ENCODE measurements at places on chromosomes 5 and 9.

DNA sequence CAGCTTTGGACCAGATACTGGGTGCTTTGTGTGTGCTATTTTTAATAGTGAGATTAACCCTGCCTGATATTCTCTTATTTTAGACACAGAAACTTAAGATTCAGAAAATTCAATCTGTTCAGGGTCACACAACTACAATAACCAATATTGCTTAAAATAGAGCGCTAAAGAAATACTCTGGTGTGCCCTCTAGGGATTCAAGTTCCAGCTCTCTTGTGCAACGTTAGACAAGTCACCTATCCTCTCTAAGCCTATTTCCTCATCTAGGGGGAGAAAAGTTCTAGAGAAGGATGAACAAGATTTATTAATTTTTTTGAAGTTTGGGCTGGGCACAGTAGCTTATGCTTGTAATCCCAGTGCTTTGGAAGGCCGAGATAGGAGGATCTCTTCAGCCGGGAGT is 2.1 kb upstream of the SCAI start:
- DNase-seq = no peak

DNA sequence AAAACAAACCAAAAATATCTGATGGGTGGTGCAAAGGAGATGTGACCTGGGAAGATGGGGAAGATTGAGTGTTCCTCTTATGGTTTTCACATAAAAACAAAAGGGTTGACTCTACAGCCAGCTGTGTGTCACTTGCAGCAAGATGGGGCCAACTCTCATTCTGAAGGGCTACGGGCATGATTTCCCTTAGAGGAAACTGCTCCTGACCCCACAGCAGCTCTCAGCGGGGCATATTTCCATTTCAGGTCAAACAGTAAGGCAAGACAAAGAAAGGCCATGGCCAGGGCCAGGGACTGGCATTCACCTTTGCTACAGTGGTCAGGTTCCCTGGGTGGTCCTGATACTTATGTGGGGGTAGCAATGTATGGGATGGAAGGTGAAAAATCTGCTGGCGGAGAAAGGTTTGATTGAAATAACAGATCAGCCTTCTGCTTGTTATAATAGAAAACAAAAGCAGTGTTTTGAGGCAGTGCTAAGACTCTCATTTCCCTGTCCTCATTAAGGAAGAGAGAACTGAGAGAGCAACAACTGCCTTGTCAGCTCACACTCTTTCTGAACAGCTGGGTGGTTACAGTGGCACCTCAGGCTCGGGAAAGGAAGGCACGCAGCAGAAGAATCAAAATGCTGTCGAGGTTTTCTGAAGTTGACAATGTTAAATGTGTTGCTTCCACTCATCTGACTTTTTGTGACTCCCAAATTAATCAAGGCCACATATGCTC is 120.7 kb upstream of the PCA3 start:
- peak; percentile 64 for DNase-seq

GRCh38 chr9:19768798-19769197 is 20.0 kb downstream of the SLC24A2 start:
- no peak for DNase-seq

GRCh38 chr5:101932599-101932998 is 363.5 kb downstream of the SLCO4C1 start:
- DNase-seq = no peak

- peak; percentile 82 for DNase-seq
Measured at GRCh38 chr9:87324613-87325194, 173.0 kb upstream of the DAPK1 start.

DNA sequence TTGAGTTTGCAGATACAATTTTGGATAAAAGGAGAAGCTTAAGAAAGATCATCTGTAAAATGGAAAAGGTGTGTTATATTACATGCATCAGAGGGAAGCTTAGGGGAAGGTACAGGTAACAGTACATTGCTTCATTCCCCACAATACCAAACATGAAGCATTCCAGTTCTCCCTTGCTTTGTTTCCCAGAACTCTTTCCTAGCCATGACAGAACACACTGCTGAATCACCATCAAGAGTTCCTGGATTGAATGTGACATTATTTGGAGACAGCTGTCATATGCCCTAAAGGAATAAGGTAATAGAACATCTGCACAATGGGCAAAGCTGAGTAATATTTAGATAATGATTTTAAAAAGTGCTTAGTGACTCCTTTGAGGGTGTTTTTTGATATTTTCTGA is 303.5 kb upstream of the ST8SIA4 start:
- DNase-seq = no peak

GRCh38 chr5:88878976-88879375 is 4.0 kb downstream of the MEF2C start:
- no peak for DNase-seq

DNA sequence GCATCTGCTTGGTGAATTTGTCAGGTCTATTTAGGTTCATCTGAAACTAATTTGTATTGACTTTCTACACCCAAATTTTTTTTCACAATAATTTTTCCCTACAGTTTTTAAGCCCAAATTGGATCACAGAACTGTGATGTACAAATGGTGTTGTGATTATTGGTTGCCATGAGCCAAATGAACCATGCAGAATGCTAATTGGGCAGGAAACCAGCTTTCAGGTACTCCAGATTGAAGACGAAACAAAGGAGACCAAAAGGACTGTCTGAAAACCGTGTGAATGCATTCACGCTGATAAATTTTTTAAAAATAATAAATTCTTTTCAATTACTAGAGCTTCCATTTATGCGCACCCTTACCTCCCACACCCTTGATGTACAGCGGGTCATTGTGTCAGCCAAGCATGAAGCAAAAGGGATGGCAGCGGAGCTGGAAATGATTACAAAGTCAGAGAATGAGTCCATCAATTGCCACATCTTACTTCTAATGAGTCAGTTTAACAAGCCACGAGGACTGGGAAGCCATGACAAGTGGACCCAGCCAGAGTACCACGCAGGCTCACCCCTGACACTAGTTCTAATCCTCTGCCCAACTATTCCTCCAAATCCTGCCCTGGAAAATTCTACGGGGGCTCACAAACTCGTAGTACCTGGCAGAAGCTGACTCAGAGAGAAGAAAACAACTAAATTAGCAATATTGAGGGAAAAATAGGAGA is 66.5 kb downstream of the SEMA6A start:
- no peak for DNase-seq

GRCh38 chr9:81754245-81754644 is 64.9 kb upstream of the TLE1 start:
- no peak for DNase-seq
